ENCODE measurements at places on chromosomes 7 and 10.

DNA sequence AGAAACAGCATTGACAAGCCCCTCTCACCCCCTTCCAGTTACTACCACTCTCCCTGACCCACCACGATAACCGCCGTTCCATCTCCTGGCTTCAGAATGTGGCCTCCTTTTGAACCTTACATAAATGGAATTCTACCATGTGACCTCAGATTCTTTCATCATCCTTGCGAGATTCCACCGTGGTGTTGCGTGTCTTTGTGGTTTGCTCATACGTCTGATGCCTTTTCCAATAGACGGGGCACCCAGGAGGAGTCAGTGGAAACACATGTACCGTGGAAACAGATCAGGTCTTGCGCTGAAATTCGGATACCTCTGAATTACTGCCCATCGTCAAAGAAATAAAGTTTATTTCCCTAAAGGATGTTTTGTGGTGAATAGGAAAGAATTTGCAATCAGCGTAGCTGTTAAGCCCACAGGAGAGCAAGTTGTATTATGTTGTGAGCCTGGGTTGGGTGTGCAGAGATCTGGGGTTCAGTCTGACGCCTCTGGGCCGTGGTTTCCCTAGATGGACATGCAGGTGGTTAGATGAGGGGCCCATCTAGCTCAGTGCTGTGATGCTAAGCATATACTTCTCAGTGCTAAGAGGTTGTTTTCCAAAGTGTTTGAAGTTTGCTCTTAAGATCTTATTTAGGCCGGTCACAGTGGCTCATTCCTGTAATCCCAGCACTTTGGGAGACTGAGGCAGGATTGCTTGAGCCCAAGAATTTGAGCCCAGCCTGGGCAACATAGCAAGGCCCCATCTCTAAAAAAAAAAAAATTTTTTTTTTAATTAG is 29.1 kb downstream of the GTF2IRD1 start:
- DNase-seq, result no peak

- DNase-seq, result no peak
Observed at GRCh38 chr7:16421333-16422102, at the start of gene CRPPA. TSS of gene CRPPA (minus strand) at chr7:16421538. CDS start at chr7:16421322, 216 bp downstream.

GRCh38 chr7:22860784-22861482 is 38.3 kb upstream of the TOMM7 start:
- no peak for DNase-seq

DNA sequence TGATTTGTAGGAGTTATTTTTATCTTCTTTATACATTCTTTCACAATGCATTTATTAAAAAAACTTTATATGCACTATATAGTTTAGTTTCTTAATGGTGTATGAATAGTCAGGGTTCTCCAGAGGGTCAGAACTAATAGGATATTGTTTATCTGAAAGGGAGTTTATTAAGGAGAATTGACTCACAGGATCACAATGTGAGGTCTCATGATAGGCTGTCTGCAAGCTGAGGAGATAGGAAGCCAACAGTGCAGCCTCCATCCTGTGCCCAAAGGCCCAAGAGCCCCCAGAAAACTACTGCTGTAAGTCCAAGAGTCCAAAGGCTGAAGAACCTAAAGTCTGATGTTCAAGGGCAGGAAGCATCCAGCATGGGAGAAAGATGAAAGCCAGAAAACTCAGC is 192.8 kb upstream of the AHR start:
- no peak for DNase-seq

DNA sequence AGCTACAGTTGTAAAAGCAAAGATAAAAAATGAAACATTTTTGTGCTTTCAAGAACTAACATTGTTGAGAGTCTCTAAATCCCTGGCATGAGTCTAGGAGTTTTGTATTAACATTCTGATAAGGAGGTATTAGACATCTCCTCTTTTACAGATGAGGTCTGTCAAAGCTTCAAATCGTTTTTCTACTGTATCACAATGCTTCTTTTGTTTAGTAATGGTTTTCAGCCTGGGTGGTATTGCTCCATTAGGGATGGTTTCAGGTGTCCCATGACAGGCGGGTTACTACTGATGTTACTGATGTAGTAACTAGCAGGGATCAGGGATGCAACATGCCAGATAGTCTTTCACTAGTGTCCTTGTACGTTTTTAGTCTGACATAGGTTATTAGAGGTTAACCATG is 27.4 kb downstream of the STAM start:
- DNase-seq, result no peak

GRCh38 chr10:49645417-49645816 is 31.6 kb downstream of the CHAT start:
- DNase-seq, result no peak

- DNase-seq, result no peak
Observed at GRCh38 chr10:16843252-16843870, 26.1 kb upstream of the RSU1 start.

- no peak for DNase-seq
Observed at GRCh38 chr10:34523017-34523767, 291.9 kb downstream of the PARD3 start.

DNA sequence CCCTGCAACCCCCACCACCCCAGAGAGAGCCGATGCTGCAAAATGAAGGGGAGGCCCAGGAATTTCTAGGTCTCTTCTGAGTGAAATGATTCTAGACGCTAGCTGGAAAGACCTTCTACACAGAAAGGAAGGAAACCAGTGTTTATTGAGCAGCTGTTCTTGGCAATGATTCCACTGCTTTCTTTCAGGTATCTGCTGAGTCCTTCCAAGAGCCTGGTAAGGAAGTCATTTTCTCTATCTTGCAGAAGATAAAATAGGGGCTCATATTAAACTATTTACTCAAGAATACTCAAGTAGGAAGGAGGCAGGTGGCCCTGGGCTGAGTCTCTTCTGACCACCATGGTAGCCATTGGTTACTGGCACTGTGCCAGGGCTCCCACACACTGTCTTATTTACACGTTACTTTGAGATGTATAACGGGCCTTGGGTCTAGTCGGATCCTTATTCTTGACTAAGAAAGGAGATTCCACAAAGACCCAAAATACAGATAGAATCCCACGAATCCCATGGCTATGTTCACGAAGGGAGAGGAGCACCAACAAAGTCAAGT is 112.1 kb downstream of the GALNT11 start:
- no peak for DNase-seq

DNA sequence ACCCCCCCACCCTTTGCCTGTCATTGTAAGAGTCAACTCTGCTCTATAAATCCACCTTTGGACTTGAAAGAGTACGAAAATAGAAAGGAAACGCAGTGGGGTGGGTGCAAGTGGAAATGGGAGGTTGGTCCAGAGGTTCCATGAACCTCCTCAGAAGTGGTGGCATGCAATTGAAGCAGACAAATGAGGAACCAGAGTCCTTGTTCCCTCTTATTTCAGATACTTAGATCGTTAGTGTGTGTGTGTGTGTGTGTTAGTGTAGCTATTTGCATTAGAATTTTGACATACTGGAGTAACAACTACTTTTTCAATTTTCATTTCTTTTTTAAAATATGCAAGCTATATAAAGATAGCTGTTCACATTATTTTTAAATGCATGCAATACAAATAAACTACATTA is 18.1 kb upstream of the TFAM start:
- no peak for DNase-seq

GRCh38 chr10:132351611-132352010 is 19.6 kb downstream of the LRRC27 start:
- no peak for DNase-seq

DNA sequence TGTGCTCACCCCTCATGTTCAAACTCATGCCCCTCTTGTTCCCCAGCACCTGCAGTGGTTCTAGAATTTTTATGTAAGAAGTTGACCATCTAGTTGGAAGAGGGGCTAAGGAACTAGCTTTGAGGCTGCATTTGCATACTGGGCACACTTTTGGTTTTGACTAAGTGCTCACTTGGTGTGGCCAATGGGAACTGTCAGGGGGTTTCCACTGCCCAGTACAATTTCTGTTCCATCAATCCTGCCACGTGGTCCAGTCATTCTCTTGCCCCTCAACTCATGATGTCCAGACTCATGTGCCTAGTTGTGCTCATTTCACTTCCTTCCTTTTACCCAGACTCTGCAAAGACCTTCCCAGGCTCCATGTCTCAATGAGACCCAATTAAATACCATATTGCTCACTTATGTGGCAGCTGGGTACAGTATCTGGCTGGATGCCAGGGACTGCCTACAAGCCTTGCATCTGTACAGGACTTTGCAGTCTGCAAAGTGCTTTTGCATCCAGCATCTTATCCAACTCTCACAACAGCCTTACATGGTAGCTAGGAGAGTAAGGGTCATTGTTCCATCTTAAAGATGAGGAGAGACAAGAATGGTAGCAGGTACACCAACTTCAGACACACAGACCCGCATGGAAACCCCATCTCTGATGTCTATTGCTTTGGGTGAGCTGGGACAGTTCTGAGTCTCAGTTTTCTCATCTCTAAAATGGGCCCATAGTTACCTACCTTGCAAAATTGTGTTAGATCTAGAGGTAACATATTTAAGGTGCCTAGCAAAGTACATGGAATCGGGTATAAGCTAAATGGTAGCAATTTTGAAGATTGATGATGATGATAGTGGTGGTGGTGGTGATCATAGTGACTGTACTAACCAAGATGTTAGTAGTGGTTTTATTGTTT is 30.1 kb upstream of the KCNMA1 start:
- no peak for DNase-seq

- DNase-seq, result no peak
Observed at GRCh38 chr7:83119026-83119382, 43.7 kb downstream of the PCLO start.

DNA sequence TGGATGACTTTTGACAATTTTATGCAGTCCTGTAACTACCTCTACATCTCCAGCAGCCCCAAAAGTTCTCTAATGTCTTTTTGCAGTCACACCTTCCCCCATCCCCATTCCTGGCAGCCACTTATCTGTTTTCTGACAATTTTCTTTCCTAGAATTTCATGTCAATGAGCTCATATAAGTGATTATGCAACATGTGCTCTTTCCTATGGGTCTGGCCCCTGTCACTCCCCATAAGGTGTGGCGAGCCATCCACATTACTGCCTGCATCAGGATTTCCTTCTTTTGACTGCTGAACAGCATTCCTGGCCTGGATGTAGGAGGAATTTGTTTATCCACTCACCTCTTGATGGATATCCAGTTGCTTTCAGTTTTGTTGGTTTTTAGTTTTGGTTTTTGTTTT is 146.7 kb upstream of the MGMT start:
- no peak for DNase-seq

- DNase-seq, result no peak
Observed at GRCh38 chr10:34565934-34566333, 249.2 kb downstream of the PARD3 start.

DNA sequence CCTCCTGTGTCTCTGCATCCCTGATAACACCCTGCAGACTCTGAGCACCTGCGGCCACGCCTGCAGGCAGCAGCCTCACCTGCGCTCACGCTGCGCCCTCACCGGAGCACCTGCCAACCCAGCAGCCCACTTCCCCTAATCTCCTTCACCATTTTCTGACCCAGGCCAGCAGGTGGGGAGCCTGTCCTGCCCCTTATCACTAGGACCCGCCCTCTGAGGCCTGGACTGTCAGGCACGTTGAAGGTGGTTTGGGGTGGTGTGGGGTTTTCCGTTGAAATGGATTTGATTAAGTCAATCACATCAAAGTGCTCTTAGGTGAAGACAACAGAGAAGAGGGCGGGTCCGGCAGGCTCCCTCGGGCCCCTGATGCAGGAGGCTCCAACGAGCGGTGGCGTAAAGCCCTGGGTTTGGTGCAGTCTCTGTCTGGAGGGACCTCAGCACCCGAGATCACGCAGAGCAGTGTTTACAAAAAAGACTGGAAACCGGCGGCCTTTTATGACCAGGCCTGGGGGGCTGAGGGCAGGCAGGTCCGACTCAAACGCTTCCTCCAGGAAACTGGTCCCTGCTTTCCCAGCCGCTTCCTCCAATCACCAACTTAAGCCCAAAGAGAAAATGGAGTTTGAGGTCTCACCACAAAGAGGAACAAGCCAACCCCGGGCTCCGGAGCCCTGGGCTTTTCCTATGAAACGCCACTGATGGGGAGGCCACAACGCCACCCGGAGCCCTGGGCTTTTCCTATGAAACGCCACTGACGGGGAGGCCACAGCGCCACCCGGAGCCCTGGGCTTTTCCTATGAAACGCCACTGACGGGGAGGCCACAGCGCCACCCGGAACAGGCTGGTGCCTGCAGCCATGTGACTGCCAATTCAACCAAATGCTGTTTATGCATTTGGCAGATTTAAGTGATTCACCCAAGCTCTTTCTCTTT is 45.5 kb downstream of the DPYSL4 start:
- DNase-seq, result no peak

GRCh38 chr10:12235116-12235694 is 39.2 kb downstream of the CDC123 start:
- no peak for DNase-seq

DNA sequence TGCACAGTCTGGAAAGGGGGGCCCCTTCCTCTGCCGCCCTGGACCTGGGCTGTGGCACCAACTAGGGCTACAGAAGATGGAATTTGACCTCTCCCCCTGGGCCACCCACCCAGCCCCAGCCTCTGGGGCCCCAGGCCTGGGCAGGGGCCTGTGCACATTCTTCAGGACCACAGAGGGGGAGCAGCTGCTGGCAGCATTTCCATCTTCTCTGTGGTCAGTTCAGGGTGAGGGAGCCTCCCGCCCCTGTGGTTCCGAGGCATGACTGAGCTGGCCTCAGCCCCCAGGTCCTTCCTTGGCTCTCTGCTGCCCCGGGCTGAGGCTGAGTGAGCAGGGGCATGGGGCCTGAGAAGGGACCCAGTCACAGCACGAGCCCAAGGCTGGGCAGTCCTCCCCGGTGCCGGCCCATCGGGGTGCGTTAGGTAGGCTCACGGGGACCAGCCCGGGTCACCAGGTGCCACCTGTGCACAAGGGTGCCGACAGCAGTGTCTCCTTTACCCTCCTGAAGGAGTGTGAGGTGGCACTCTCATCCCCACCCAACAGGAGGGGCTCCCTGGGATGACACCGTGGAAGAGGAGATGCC is 63.2 kb downstream of the UNCX start:
- DNase-seq, result no peak

- DNase-seq, result no peak
Observed at GRCh38 chr7:17094963-17095574, 203.4 kb upstream of the AHR start.

DNA sequence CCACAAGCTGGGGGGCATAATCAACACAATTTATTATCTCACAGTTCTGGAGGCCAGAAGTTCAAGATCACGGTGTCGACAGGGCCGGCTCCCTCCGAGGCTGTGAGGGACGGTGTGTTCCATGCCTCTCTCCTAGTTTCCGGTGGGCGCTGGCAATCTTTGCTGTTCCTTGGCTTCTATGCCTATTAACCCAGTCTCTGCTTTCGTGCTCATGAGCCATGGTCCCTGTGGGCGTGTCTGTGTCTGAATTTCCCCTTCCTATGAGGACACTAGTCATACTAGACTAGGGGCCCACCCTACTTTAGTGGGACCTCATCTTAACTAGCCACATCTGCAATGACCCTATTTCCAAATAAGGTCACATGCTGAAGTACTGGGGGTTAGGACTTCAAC is 29.4 kb downstream of the HIPK2 start:
- no peak for DNase-seq

Data from activated naive CD8-positive, alpha-beta T cell treated with anti-CD3 and anti-CD28 coated beads, Interleukin-2, amount 50 U/mL, for 16 hours (primary cell).